ENCODE measurements at places on chromosomes 1 and 21.

GRCh38 chr1:219834314-219834917, 93.9 kb downstream of the SLC30A10 start:
- no peak for DNase-seq

GRCh38 chr1:70546726-70547125, 135.7 kb downstream of the CTH start:
- no peak for DNase-seq

DNA sequence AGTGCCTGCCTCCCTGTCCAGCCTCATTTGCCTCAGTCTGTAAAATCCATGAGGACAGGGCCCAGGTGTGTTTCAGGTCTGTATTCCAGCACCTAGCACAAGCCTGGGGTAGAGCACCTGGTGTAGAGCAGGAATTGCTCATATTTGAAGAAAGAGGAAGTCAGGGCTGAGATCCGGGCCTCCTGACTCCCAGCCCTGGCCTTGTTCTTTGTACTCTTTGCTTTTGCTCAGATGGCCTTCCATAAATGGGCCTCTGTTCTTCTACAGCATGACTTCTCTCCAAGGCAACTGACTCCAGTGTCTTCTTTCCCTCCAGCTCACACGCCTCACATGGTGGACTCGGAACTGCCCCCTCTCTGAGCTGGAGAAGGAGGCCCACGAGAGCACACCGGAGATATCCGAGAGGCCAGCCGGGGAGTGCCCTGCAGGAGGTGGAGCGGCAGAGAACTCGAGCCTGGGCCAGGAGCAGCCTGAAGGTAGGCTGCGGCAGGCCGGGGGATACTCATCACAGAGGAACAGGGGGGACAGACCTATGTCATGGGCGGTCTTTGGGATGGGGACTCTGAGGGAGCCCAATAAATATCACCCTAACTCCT, 19.7 kb downstream of the SLC5A9 start:
- DNase-seq, result peak; percentile 38

DNA sequence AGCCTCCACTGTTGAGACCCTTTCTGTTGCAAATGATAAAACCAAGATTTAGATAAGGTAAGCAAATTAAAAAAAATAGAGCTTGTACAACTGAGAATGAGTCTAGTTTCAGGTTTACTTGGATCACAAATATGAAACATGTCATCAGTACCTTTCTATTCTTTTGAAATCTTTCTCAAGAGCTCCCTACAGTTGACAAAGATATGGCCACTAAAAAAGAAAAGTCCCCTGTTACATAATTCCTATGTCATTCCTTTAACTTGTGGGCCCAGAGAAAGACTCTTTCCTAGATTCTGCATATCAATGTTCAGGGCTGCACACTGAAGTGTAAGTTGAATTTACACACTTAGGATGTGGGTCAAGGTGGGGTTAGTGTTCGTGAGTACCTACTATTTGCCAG, 168.1 kb downstream of the PLA2G4A start:
- DNase-seq, result no peak

DNA sequence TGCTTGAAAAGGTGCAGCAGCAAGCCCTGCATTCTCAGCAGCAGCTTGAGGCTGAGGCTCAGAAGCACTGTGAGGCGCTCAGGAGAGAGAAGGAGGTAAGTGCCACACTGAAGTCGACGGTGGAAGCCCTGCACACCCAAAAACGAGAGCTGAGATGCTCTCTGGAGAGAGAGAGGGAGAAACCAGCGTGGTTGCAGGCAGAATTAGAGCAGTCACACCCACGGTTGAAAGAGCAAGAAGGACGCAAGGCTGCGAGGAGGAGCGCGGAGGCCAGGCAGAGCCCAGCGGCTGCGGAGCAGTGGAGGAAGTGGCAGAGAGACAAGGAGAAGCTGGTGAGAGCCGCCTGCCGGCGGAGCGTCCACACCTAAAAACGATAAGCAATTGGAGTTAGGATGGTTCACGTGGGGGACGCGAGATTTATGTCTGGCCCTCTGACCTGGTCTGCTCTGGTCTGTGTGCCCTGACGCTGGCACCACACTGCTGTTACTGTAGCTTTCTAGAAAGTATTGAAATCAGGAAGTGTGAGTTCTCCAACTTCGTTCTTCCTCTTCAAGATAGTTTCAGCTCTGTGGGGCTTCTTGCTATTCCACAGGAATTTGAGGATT, 26.7 kb upstream of the DIP2A start:
- no peak for DNase-seq

GRCh38 chr1:3831689-3832088, 25.3 kb downstream of the CEP104 start:
- DNase-seq, result no peak

DNA sequence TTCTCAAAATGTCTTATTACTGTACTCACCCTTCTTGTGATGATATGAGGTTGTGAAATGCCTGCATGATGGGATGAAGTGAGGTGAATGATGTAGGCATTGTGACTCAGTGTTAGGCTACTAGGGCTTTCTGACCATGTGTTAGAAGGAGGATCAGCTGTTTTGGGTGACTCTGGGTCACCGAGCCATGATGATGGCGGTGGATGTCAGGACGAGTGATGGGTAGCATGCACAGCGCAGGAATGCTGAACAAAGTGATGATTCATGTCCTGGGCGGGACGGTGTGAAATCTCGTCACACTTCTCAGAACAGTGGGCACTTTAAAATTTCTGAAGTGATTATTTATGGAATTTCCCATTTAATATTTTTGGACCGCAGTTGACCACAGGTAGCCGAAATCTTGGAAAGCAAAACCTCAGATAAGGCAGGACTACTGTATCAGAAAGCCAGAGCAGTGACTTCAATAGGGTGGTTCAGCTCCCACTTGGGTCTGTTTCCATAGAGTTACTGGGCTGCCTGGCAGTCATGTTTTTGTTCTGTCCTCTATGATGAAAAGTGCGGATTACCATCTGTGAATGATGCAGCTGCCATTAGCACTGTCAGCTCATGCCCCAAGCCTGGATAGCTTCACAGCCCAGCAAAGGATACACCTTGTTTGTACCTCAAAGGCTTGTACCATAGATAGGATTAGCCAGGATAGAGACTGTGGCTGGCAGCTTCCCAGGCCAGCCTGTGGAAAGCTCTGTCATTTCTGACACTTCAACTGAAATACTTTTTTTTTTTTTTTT, 26.6 kb downstream of the IL6R start:
- peak; percentile 67 for DNase-seq

- no peak for DNase-seq
Observed at GRCh38 chr21:29477941-29478340, 179.2 kb downstream of the BACH1 start.

- no peak for DNase-seq
Observed at GRCh38 chr1:30197639-30198450, 525.5 kb downstream of the MATN1 start.

- no peak for DNase-seq
Observed at GRCh38 chr1:55259911-55260609, 44.9 kb upstream of the USP24 start.

GRCh38 chr21:34884346-34884929, 164.7 kb downstream of the RUNX1 start:
- no peak for DNase-seq

DNA sequence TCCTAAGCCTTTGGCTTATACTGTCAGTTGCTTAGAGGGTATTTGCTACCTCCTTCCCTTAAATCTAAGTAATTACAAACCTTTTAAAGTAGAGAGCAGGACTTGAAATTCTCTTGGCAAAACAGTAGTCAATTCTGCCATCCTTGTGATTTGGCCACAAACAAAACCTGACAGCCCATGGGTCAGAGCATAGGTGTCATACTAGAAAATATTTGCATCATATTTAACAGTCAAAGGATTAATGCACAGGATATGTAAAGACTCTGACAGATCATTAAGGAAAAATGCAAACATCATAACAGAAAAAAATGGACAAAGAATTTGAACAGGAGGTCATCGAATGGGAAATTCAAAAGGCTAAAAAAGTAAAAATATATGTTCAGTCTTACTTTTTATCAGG, 50.5 kb downstream of the ZFYVE9 start:
- no peak for DNase-seq

DNA sequence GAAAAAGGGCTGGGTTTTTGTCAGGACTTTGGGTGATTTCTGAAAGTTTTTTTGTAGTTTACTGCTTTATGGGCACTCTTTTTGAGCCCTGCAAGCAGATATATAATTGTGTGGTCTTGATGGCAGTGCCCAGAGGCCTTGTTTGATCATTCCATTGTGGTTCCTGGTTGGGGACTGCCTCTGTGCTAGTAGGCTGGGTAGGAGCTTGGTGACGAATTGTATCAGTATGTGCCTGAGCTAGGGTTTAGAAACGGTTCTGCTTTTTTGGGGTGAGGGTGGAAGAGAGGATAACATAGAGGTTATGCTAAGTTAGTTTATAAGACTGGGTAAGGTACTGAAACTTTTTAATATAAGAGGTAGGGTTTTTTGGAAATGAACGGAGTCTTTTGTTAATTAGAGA, 139.7 kb upstream of the ETV3 start:
- DNase-seq, result no peak

DNA sequence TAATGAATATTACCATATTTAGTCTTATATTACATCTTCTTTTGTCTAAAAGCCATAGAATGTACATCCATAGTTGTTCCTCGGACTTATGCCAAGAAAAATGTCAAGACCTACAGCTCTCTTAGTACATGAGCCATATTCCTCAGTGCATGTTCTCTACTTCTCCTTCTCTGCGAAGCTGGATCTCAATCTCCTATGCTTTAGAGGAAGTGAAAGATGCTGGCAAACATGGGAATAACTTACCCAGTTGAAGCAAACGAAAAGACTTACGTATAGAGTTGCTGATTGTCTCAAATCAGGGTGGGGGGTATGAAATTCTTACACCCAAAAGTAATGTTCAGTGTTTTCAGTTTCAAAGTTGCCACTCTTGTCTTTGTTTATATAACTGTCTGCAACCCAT, 32.7 kb downstream of the OR13G1 start:
- DNase-seq, result no peak

GRCh38 chr1:169105434-169106094, 926 bp upstream of the ATP1B1 start:
- peak; percentile 66 for DNase-seq

DNA sequence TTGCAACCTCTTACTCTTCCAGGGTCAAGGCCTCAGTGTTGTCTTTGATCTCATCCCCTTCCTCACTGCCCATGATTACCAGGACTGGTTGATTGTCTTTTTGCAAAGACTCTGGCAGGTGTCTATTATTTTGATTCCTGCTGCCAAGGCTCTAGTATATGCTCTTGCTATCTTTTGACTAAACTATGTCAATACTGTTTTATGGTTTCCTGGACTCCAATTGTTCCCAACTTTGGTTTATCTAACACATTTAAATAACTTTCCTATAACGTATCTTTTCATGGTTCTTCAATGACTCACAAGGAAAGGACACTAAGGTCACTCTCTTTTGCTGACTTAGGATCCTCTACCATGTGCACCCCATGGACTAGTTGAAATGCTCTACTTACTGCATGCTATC, 141.5 kb downstream of the PTPRC start:
- no peak for DNase-seq

DNA sequence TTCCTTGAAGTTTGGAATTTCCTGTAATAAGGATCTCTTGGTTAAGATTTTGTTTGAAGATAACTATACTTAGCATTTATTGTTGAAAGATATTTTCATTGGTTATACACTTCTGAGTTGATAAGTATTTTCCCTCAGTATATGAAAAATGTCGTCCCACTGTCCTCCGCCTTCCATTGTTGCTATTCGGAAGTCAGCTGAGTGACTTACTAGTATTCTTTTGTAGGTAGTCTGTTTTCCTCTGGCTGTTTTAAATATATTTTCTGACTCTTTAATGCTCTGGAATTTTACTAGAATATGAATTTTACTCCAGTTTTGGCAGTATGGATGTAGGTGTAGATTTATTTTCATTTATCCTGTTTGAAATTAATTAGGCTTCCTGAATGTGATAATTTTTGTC, 498.7 kb upstream of the NFIA start:
- no peak for DNase-seq
